ENCODE measurements at places on chromosomes 4 and X.

DNA sequence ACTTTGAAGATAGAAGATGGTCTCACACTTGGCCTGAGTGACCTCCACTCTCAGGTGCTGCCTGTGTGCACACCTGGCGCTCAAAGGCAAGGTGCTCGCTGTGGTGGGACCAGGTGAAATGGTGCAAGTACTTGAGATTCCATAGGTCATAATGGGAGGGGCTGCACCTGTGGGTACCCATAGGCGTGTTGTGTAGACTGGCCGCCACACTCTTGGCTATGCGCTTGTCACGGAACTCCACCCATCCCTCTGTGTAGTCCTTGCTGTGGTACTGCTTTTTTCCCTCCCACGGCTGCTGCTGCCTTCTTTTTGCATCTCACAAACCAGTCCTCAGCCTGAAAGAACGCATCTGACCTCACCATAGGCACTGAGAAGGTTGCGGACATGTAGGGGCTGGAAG is 27.0 kb downstream of the METAP1 start:
- no peak for DNase-seq

GRCh38 chr4:182273191-182273935 is 30.2 kb downstream of the TENM3 start:
- no peak for DNase-seq

DNA sequence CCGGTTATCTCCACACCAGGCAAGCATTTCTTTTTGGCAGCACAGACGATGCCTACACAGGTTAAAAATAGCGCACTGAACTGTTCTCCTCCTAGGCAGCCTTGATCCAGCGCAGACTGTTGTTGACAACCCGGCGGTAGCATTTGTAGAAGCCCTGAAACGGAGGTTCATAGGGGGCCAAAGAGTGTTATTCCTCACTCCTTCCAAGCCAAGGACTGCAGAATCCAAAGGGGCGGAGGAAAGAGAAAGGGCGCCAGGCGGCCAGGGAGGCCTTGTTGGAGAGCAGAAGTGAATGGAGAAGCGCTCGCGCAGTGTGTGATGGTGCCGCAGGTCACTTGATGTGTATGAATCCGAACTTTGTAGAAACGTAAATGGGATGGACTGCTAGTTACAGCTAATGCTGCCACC is 82.7 kb downstream of the TENM3 start:
- DNase-seq: no peak

DNA sequence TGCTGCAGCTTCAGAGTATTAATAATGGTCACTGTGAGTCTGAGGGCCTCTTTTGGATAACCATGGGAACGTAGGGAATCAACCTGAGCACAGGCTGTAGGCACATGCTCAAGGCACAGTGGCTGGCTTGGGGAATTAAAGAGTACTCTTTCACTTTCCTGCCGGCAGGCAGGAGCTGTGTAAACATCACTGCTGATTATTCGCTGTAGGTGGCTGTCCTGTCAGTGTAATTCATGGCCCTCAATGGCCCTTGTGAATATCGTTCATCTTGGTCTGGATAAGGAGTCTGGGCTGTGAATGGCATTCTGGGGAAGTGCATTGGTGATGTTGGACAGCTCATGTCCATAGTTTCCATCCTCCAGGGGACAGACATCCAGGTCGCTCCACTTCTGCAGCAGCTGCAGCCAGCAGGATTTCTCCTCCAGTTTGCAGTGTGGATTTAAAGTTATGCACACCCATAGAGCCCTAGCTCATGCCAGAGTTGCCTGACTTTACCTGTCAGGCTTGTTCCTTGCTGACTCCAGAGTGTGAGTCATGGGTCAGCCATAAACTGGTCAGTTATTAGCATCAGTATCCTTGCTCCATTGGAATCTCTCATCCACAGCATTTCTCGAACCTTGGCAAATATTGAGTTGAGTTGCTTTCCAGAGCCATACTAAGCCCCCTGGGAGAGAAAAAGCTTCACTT is 43.0 kb downstream of the C4orf33 start:
- DNase-seq: no peak

- DNase-seq: no peak
Observed at GRCh38 chr4:139050446-139050845, 34.9 kb downstream of the NOCT start.

- no peak for DNase-seq
Observed at GRCh38 chrX:67734111-67734753, 190.4 kb downstream of the AR start.

- peak; percentile 39 for DNase-seq
Observed at GRCh38 chr4:53929955-53930798, 134.2 kb downstream of the CHIC2 start.

DNA sequence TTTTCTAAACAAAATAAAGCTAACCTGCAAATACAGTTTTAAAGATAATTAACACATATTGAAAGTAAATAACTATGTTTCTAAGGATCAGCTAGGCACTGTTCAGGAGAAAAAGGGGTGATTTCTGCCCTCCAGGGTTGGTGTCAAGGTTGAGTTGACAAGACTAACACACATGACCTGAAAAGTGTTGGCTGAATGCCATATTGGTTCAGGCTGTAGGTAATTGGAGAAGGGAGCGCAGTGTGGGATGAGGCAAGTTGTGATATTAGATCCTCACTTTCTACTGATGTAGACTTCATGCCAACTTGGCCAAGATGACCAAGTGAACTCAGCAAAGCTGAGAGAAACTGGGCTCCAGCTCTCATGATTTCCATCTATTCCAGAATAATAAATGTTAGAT is 42.2 kb downstream of the PPM1K start:
- DNase-seq: no peak

- DNase-seq: no peak
Observed at GRCh38 chrX:19839770-19840254, 47.6 kb downstream of the SH3KBP1 start.

DNA sequence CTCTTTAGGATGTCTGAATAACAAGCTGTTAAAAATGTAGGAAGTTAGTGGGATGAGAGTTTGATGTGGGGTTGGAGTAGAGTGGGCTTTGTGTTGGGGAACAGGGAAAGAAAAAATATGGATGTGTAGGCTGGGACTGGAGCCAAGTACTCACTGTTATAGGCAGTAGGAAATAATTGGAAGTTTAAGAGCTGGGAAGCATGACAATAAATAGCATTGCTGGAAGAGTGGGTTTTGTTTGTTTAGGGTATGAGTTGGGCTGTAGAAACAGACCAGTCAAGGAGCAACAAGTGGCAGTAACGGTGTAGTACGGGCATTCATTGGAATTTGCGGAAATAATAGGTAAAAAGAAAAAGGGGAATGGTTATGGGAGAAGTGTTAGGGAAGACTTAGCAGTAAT is 81.6 kb downstream of the KDM6A start:
- DNase-seq: no peak

- no peak for DNase-seq
Observed at GRCh38 chr4:174314770-174315169, 31.1 kb downstream of the CEP44 start.

- no peak for DNase-seq
Observed at GRCh38 chr4:147587041-147587440, 30.2 kb upstream of the TMEM184C start.

- DNase-seq: no peak
Observed at GRCh38 chr4:36785973-36786372, 458.6 kb upstream of the NWD2 start.

GRCh38 chr4:146514651-146515357 is 6.9 kb downstream of the SLC10A7 start:
- DNase-seq: no peak
